ENCODE measurements at places on chromosomes 3 and 15.
A peak's percentile ranks its signal among the peaks of the same experiment; 100 is the strongest.

- H3K4me3 ChIP-seq: no peak overlapping the region
- no peaks in the 10 kb centered on the region for H3K36me3 ChIP-seq
Measured at GRCh38 chr3:149368674-149369497, 8.6 kb downstream of the TM4SF1 start.

DNA sequence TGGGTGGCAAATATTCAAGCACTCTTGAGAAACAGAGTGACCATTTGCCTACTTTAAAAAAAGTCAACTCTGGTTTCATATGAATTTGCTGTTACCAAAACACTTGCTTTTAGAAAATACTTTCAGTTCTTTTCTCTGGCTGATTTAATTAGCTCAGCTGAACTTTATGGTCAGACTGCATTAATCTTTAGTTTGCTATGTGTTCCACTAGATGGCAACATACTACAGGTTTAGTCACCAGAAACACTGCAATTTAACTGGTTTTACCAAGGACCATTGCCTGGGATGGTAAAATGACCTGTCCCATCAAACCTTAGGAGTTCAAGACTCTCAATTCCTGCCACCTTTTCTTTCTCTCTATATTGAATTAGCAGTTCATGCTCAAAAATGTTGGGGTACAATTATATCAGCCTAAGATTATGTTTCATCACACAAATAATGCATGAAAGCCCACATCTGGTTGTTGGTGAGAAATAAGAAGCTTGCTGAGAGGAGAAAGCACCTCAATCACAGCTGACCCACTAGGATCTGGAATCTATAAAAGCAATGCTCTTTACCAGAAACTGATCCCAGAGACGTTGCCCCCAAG, 14.2 kb downstream of the EIF4E3 start:
- H3K27ac ChIP-seq: peak overlapping the region; percentile 66
- no peaks in the 10 kb centered on the region for H3K27me3 ChIP-seq
- H3K4me3 ChIP-seq: no peak overlapping the region

GRCh38 chr3:25648107-25648535, 16.6 kb downstream of the TOP2B start:
- no peak overlapping the region for H3K4me3 ChIP-seq
- H3K36me3 ChIP-seq: peaks cover 36% of the 10 kb centered on the region
- peaks cover 27% of the 10 kb centered on the region for H3K4me1 ChIP-seq
- no peaks in the 10 kb centered on the region for H3K27me3 ChIP-seq

GRCh38 chr3:122405015-122405414, 10.8 kb downstream of the WDR5B start:
- peaks cover 24% of the 10 kb centered on the region for H3K36me3 ChIP-seq
- H3K4me1 ChIP-seq: peaks cover 4% of the 10 kb centered on the region
- no peaks in the 10 kb centered on the region for H3K27me3 ChIP-seq
- no peak for DNase-seq
- no peak overlapping the region for H3K27ac ChIP-seq

DNA sequence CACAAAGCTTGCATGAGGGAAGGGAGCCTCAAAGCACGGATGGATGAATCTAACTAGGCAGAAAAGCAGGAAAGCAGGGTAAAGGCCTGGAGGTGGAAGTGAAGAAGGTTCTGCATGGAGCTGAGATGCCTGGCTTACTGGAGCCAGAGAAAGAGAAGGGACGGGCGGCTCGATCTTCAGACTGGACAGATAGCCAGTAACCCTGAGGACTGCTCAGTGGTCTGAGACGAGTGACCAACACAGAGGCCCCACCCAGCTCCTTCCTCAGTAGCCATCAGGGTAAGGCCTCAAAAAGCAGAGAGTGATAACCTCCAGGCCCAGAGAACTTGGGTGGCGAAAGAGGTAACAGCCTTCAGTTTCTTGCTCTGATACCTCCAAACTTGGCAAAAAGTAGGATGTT, 6.4 kb downstream of the CLN6 start:
- no peak overlapping the region for H3K27ac ChIP-seq
- no peak for DNase-seq
- H3K27me3 ChIP-seq: no peaks in the 10 kb centered on the region
- no peak overlapping the region for H3K4me3 ChIP-seq

DNA sequence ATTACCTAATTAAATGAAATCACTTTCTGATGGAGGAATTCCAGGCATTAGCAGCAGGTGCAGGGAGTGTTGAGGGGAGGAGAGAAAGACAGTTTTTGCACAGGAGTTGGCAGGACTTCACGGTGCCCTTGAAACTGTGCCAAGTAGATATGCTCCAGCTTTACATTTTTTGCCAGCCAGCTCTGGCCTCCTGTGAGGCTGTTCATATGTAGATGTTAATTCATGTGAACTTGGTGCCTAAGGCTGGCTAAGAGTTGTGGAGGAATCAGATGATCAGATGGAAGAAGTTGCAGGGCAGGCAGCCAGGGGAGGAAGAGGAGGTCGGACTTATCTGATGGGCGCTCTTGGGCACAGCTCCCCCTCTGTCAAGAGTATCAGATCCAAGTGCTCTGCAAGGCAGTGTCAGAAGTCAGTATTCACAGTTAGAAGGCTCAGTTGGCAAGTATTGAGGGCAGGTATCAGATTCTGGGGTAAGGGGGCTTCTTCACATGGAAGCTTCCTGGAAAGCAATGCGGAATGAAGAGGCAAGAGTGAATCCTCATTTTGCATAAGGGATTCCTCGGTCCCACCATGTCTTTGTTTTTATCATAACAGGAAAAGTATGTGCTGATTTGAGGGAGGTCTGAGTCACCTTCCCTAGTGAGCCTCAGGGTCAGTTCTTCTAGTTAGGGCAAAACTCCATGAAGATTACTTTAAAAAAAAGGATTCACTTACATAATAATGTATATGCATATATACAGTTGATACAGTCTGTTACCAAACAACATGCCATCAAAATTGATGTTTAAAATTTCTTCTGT, 172.6 kb upstream of the UMPS start:
- peaks cover 11% of the 10 kb centered on the region for H3K4me1 ChIP-seq
- no peak overlapping the region for H3K27ac ChIP-seq
- no peak for DNase-seq
- no peaks in the 10 kb centered on the region for H3K36me3 ChIP-seq
- peaks cover 77% of the 10 kb centered on the region for H3K27me3 ChIP-seq

DNA sequence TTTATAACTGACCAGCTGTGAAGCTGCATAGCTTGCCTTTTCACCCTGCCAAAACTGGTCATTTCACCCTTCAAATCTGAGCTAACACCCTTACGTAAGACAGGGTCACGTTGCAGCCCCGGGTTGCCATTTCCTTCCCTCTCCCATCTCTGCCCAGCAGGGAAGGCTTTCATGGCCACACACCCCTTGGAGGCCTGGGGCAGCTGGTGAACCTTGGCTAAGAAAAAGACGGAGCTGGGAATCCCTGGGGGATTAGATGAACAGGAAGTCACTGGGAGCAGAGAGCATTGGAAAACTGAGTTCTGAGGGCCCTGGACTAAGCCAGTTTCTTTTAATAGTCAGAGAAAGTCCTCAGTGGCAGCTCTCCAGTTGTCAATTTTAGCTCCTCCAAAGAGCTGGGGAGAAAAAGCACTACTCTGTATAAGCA, 67.8 kb downstream of the TTC23 start:
- H3K27ac ChIP-seq: no peak overlapping the region
- H3K4me1 ChIP-seq: no peaks in the 10 kb centered on the region
- H3K4me3 ChIP-seq: no peak overlapping the region
- no peak for DNase-seq
- no peaks in the 10 kb centered on the region for H3K27me3 ChIP-seq

DNA sequence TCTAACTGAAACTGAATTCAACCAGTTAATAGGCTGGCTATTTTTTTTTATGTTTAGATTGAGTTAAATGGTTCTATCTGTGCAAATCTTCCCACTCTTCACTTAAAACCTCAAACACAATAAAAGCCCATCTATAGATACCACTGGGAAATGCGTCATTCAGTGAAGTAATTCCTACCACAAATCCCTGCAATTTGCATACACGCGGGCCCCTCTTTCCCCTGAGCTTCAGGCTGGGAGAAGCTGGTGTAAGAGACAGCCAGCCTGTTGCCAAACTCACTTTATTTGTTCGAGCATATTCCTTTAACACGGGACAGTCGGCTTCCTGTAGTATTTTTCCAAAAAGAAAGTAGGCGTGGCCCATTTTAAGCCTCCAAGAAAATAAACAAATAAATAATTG, 26.0 kb upstream of the MCTP2 start:
- H3K4me3 ChIP-seq: peak overlapping the region; percentile 59
- H3K27me3 ChIP-seq: peaks cover 7% of the 10 kb centered on the region
- H3K27ac ChIP-seq: peak overlapping the region; percentile 79
- peaks cover 34% of the 10 kb centered on the region for H3K4me1 ChIP-seq

DNA sequence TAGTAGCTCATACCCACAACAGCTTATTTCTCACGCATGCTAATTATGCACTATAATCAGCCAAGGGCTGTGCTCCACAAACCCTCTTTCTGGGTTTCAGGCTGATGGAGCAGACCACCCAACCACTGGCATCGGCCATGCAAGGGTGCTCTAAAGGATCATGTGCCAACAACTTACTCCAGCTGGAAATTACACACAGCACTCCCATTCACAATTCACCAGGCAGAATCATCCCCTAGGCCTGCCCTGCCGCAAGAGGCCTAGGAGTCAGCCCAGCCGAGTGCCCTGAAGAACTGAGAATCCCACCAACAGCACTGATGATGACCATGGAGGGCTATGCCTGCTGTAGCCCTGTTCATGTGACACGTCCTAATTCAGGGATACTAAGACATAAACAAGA, 216.2 kb upstream of the CHRNA7 start:
- no peaks in the 10 kb centered on the region for H3K36me3 ChIP-seq
- DNase-seq: no peak
- no peaks in the 10 kb centered on the region for H3K27me3 ChIP-seq
- H3K4me1 ChIP-seq: no peaks in the 10 kb centered on the region

DNA sequence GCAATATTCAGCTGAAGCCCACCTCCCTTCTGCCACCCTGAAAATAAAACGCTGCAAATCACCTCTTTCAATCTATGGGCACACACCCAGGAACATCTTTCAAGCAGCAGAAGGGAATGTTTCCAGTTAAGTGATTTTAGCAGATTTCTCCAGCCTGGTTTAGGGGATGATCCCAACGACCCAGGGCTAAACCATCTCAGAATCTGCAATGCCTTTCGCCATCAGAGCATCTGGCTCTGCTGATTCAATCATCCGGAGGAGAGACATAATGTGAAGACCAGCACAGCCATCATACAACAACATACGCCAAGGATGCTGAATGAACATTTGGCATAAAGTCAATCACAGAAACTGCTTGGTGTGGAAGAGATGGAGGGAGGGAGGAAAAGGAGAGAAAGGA, 15.5 kb upstream of the LRRN1 start:
- H3K27ac ChIP-seq: no peak overlapping the region
- DNase-seq: no peak
- no peak overlapping the region for H3K4me3 ChIP-seq
- H3K4me1 ChIP-seq: no peaks in the 10 kb centered on the region
- H3K36me3 ChIP-seq: no peaks in the 10 kb centered on the region

DNA sequence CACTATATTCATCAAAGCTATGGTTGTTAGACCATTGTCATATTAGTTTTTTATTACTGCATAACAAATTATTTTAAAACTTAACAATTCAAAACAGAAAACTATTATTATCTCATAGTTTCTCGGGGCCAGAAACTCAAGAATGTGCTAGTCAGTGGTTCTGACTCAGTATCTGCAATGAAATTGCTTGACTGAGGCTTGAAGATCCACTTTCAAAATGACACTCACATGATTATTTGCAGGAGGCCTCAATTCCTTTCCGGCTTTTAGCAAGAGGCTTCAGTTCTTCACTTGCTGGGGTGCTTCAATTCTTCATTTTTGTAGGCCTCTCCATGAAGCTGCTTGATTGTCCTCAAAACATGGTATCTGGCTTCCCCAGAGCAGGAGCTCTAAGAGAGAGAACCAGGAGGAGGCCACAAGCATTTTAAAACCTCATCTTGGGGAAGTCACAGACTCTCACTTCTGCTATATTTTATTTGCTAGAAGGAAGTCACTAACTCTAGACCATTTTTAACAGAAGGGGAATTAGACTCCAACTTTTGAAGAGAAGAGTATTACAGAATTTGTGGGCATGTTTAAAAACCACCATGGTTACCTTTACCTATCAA, 383.7 kb downstream of the MFSD1 start:
- H3K27ac ChIP-seq: no peak overlapping the region
- no peak for DNase-seq
- H3K27me3 ChIP-seq: no peaks in the 10 kb centered on the region
- no peaks in the 10 kb centered on the region for H3K4me1 ChIP-seq
- no peaks in the 10 kb centered on the region for H3K36me3 ChIP-seq
- no peak overlapping the region for H3K4me3 ChIP-seq

DNA sequence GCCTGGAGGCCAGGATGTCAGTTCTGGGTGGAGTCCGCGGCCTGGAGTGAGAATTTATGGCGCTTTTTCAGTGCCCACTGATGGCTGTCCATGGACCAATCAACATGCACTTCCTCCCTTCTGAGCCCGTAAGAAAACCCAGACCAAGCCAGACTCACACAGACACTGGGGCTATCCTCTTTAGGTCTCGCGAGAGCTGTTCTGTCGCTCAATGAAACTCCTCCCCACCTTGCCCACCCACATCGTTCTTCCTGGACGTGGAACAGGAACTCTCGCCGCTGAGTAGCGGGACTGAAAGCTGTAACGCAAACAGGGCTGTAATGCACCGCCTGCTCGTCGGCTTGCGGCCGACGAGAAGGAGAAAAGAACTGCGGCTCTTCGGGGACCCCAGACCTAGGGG, 833.0 kb upstream of the CADM2 start:
- H3K27me3 ChIP-seq: no peaks in the 10 kb centered on the region
- no peaks in the 10 kb centered on the region for H3K4me1 ChIP-seq
- H3K36me3 ChIP-seq: no peaks in the 10 kb centered on the region

GRCh38 chr3:114445233-114445632, 151.4 kb downstream of the TIGIT start:
- no peaks in the 10 kb centered on the region for H3K27me3 ChIP-seq
- no peak overlapping the region for H3K27ac ChIP-seq
- DNase-seq: no peak

GRCh38 chr3:46098319-46098761, 71.1 kb upstream of the XCR1 start:
- peaks cover 60% of the 10 kb centered on the region for H3K4me1 ChIP-seq
- DNase-seq: peak; percentile 81
- peaks cover 36% of the 10 kb centered on the region for H3K27me3 ChIP-seq
- H3K4me3 ChIP-seq: peak overlapping the region; percentile 52
- peaks cover 40% of the 10 kb centered on the region for H3K36me3 ChIP-seq

- no peaks in the 10 kb centered on the region for H3K36me3 ChIP-seq
- H3K27me3 ChIP-seq: no peaks in the 10 kb centered on the region
- H3K4me1 ChIP-seq: no peaks in the 10 kb centered on the region
- no peak for DNase-seq
Measured at GRCh38 chr15:77611767-77612166, 20.9 kb downstream of the LINGO1 start.
